ENCODE measurements at places on chromosomes 6 and 20.

- no peak for DNase-seq
Observed at GRCh38 chr6:105274678-105275077, 94.9 kb upstream of the POPDC3 start.

GRCh38 chr6:163572612-163573011 lies 158.1 kb downstream of the QKI start:
- DNase-seq = no peak

DNA sequence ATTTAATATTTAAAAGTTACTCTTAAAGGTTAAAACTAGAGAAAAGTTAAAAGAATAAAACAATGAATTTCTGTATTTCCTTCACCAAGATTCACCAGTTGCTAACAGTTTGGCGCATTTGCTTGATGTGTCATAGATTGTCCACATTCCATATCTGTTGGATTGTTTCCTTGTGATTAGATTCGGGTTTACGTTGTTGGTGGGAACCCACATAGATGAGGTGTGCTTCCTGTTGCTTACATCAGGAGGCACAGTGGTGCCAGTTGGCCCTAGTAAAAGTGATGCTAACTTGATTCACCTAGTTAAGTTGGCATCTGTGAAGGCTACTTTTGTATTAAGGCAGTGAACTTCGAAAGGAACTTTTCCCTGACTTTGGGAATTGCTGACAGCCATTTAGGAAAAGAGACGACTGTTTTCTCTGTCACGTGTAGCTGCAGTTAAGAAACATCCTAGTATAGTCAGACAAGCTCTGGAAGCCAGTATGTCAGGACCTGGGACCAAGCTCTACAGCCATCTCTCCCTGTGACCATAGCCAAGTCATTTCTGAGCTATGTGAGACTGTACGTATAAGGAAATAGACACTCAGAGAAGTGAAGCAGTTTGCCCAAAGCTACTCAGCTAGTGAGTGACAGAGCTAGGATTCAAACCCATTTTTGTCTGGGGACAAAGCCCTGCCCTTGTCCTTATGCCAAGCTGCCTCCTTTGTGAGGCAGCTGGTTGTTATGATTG lies 49.0 kb downstream of the PPARD start:
- no peak for DNase-seq

DNA sequence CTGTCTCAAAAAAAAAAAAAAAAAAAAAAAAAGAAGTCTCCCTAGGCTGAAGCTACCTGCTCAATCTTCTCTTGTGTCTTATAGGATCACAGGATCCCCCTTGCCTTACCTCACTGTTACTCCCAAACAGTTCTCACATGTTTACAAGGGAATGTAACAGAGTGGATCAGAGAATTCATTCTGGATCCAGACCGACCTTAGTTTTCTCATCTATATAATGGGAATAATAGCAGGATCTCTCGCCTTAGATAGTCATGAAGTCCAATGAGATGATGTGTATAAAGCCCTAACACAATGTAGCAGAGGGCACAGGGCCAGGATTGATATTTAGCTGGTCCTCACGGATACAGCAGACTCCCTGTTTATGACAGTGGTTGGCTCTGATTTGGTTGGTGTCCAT lies 2.3 kb upstream of the FAM110A start:
- DNase-seq = no peak
